Mesenteric fat pad (tissue), 1 donor: ENCODE measurements at places on chromosomes 11 and 22. TPM values are rescaled to one million over a fixed set of nuclear protein-coding genes. Genes with fewer than 3 reads are reported as not detected.

Gene RTN4RL2
- 2.8 TPM for total RNA-seq

Gene WT1
- 8.5 TPM for total RNA-seq

Gene PDE2A
- total RNA-seq, result 125 TPM

Gene CTSW
- 1.3 TPM for total RNA-seq

Gene LMNTD2
- total RNA-seq, result 0.87 TPM

Gene HEPHL1
- total RNA-seq, result not detected

Gene NPTXR
- total RNA-seq, result 5.5 TPM

Gene FOXRED1
- total RNA-seq, result 22.2 TPM

Gene CLMP
- 199 TPM for total RNA-seq

Gene KRTAP5-10
- total RNA-seq, result not detected

Gene MPEG1
- 71.5 TPM for total RNA-seq

Gene CEND1
- not detected for total RNA-seq

Gene SPI1
- 74.7 TPM for total RNA-seq

Gene TTC28
- total RNA-seq, result 34.1 TPM

Gene ALDH3B1
- total RNA-seq, result 14.6 TPM

Gene OR51A4
- not detected for total RNA-seq

Gene OR56A1
- 0.03 TPM for total RNA-seq

Gene MYEOV
- 31.4 TPM for total RNA-seq

Gene PRR33
- total RNA-seq, result not detected

Gene P4HA3
- 1.0 TPM for total RNA-seq

Gene NPAS4
- not detected for total RNA-seq

Gene OR8D1
- total RNA-seq, result not detected

Gene GSTT2
- total RNA-seq, result not detected

Gene DNHD1
- 13.7 TPM for total RNA-seq

Gene LRP5
- 59.9 TPM for total RNA-seq

Gene PTPRCAP
- total RNA-seq, result 3.3 TPM

Gene TRPM5
- not detected for total RNA-seq

Gene PATE4
- not detected for total RNA-seq

Gene THRSP
- 9.2 TPM for total RNA-seq

Gene FGF19
- total RNA-seq, result not detected

Gene PRRG4
- total RNA-seq, result 0.84 TPM

Gene OLFML1
- total RNA-seq, result 6.7 TPM

Gene PATE2
- total RNA-seq, result not detected

Gene CD59
- total RNA-seq, result 659 TPM
